ENCODE measurements at places on chromosomes 11 and 22. TPM values are rescaled to one million over a fixed set of nuclear protein-coding genes. Genes with fewer than 3 reads are reported as not detected.
A peak's percentile ranks its signal among the peaks of the same experiment; 100 is the strongest.

- no peak for DNase-seq
Observed at GRCh38 chr22:19868333-19868732, 13.7 kb upstream of the GNB1L start.

DNA sequence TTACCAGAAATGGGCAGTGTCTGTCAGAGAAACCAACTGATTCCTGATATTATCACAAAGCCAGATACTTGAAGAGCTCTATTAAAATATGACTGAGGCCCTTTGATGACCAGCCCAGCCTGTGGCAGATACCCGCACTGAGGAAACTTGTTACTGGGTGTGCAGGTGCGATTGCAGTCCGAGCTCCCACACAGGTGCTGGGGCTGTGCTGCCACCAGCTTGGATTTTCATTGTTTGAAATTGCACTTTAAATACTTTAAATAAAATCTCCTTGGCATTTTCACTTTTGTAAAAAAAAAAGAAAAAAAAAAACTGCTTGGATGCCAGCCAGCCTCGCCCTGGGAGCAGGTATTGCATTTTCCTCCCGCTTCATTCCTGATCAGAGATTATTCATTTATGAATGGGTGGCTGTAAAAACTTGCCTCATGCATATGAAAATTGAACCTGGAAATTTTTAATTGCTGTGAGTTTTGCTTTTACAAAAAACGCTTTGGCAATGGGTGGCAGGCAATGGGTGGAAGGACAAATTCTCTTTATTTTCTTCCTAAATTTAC lies 21.2 kb downstream of the EHF start:
- no peak for DNase-seq

DNA sequence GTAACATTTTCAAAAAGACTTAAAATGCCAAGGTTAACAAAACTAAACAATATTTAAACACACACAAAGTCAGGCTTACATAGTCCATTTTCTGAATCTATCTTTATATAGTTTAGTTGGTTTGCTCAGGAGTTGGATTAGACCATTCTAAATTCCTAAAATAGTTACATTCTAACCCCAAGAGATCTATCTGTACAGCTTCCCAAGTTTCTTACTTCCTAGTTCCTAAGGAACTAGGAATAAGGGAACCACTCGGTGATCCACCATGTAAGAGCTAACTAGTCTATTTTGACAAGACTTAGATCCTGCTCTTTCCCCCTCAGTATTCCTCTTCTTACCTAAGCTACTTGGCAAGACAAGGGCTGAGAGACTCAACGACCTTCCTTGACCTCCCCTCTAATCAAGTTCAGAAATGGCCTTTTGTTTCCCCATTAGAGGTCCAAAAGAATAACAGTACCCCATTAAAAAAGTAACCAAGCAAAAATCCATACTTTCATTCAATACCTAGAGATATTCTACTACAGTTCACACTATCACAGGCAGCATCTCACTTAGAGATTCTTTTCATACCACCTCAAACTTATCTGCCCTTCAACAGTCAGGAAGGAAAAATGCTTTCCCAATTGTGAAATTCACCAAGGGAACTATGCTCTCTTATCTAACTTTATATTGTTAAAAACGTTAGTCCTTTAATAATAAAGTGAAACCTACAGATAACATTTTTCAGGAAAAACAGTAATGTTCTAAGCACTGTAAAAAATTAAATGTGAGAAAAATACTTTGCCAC lies 253.1 kb downstream of the TTC28 start:
- no peak for DNase-seq

CHADL gene
- 1.1 TPM for total RNA-seq

YPEL4 gene
- total RNA-seq: 0.05 TPM

DNA sequence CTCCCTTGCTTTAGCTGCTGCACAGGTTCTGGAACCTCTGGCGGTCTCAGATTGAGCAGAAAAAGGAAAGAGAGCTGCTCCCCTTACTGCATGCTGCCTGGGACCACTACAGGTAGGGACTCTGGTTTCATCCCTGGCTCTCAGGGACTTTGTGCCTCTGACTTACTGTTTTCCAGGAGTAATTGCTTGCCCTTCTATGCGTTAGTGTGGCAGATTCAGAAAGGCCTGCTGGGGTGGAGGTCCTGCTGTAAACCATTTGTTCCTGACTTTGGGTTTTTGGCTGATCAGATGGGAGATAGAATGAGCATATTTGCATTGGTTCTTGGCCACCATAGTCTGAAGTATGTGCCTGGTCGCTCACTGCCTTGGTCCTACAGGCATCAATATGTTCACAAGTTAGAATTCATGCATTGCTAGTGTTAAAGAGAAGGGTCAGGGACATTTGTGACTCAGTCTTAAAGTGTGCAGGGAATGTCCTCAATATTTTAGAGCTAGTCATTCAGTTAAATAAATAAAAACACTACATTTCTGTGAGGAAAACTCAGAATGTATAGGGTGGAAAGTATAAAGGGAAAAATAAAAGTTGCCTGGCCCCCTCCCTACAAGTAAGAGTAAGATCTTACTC lies 78.0 kb downstream of the PISD start:
- peak; percentile 28 for DNase-seq

Data from dermis blood vessel endothelial cell (primary cell).